ENCODE measurements at places on chromosomes 1 and 21. TPM values are rescaled to one million over a fixed set of nuclear protein-coding genes. Genes with fewer than 3 reads are reported as not detected.
A peak's percentile ranks its signal among the peaks of the same experiment; 100 is the strongest.

The CGN gene
- 0.35 TPM for total RNA-seq

The TMPRSS15 gene
- 0.40 TPM for total RNA-seq

DNA sequence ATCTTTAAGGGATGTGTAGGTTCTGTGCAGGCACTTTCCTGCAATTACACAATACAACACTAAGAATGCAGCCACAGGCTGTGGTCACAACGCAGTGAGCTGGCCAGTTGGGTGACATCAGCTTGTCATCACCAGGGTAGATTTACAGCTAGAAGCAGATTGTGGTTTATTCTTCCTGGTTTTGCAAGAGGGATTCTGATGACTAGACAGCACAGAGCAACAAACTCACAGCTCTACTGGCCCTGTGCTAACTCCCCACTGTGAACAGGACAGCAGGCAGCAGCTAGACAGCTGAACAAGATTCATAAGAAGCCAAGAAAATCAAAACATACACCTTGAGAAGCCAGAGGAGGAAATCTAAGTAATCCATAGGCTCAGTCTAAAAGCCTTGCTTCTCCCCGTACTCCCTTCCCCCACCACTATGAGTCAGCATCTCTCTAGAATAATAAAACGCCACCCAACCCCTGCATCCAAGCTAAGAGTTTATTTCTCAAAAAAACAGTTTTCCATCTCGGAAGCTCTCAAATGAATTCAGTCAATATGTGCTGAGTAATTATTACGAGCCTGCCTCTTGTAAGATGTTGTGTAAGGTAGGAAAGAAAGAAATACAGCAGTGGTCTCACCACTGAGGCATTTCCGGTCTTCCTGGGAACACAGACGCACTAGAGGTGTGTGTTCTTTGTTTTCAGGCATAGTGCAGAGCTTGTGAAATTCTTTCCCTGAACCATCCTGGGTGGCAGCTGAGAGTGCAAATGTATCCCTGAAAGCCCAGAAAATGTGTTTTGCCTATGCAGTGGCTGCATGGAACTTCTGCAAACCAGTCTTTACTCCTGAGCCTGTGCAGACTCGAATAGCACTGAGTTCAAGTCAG, 162.8 kb downstream of the NTPCR start:
- H3K27me3 ChIP-seq: no peaks in the 10 kb centered on the region
- H3K4me3 ChIP-seq: no peak overlapping the region
- peaks cover 12% of the 10 kb centered on the region for H3K4me1 ChIP-seq
- DNase-seq: peak; percentile 96

GRCh38 chr1:29284961-29285560, 48.7 kb downstream of the PTPRU start:
- H3K27ac ChIP-seq: no peak overlapping the region
- H3K27me3 ChIP-seq: no peaks in the 10 kb centered on the region
- H3K4me3 ChIP-seq: no peak overlapping the region
- no peak for DNase-seq

GRCh38 chr21:36718951-36719501, 20.1 kb downstream of the SIM2 start:
- H3K36me3 ChIP-seq: no peaks in the 10 kb centered on the region
- H3K27me3 ChIP-seq: peaks cover 25% of the 10 kb centered on the region
- H3K4me3 ChIP-seq: no peak overlapping the region
- peak overlapping the region; percentile 1 for H3K27ac ChIP-seq
- H3K4me1 ChIP-seq: peaks cover 10% of the 10 kb centered on the region

- no peak overlapping the region for H3K27ac ChIP-seq
- DNase-seq: no peak
- no peaks in the 10 kb centered on the region for H3K4me1 ChIP-seq
- H3K27me3 ChIP-seq: no peaks in the 10 kb centered on the region
- H3K36me3 ChIP-seq: no peaks in the 10 kb centered on the region
Measured at GRCh38 chr1:158255656-158256055, 1.4 kb downstream of the CD1A start.

DNA sequence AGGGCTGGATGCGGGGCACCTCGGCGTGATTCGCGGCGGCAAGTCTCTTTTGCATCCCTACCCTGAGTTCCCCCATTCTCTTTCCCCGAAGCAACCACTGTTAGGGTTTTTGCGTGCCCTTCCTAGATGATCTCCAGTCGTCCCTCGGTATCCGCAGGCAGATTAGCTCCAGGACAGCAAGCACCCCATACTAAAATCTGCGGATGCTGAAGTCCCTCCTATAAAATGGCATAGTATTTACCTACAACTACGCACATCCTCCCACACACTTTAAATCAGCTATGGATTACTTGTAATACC, 22.8 kb upstream of the CFAP126 start:
- DNase-seq: no peak
- H3K27me3 ChIP-seq: peaks cover 2% of the 10 kb centered on the region
- H3K36me3 ChIP-seq: no peaks in the 10 kb centered on the region
- peaks cover 4% of the 10 kb centered on the region for H3K4me1 ChIP-seq

DNA sequence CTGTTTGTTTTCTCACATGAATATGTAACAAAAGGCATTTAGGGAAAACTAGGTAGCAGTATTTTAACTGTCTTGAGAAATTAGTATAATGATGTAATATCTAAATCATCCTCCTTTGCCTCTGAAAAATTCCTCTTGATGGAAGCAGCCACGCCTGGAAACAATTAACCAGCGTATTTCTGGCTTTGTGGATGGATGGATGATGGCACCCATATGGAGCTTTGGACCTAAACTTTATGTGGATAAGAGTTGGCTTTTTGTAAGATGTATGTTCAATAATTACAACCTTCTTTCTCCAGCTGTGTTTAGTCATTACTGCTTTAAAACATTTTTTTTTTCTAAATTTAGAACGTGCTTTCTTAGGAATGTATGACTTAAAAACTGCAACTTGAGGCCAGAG, 12.7 kb downstream of the CDCA8 start:
- no peaks in the 10 kb centered on the region for H3K4me1 ChIP-seq
- H3K4me3 ChIP-seq: no peak overlapping the region
